ENCODE measurements at places on chromosomes 3 and 15.

- DNase-seq, result no peak
Measured at GRCh38 chr15:34757262-34757661, 2.5 kb upstream of the GJD2 start.

DNA sequence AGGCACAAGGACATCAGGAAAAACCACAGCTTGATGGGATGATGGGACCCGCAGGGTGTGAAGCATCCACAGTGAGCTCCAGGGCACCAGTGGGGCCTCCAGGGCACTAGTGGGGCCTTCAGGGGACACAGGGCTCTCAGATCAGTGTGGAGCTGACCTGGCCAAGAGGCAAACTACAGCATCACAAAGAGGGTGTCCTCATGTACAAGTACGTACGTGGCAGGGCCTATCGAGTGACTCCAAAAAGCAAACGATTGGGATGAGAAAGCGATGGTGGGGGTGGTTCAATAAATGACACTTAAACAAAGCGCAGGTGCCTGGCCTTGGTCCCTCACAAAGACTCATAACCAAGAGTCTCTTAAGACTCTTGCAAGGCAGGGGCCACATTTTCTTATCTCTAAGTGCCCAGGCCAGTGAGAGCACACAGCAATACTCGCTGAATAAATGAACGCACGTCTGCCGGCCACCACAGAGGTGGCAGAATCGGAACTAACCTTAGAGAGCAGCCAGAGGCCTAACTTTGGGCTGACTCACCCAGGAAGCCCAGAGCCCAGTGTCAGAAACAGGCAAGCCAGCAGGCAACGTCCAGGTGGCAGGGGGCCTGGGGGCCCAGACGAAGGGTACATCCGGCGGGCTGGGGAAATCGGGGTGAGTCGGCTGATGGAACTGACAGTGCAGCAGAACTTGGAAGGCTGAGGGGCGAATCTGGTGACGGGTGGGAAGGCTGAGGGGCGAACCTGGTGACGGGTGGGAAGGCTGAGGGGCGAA lies 8.7 kb downstream of the PCSK6 start:
- no peak for DNase-seq

DNA sequence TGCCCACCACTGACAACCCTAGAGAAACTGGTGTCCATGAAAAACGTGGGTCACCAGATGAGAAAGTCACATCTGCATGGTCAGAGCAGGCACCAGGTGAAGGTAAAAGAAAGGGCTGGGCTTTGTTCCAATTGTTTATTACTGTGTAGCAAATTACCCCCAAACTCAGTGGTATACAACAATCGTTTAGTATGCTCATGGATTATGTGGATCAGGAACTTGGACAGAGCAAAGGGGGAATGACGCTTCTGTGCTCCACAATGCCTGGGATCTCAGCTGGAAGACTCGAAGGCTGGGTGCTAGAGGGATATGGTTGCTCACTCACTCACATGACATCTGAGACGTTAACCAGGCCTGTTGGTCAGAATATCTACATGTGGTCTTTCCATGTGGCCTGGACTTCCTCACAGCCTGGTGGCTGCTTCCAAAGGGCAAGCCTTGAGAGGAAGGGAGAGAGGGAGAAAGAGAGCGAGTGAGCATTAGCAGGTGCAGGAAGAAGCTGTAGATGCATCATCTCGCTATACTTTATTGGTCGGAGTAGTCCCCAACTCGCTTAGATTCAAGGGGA lies 44.9 kb downstream of the LPP start:
- no peak for DNase-seq

DNA sequence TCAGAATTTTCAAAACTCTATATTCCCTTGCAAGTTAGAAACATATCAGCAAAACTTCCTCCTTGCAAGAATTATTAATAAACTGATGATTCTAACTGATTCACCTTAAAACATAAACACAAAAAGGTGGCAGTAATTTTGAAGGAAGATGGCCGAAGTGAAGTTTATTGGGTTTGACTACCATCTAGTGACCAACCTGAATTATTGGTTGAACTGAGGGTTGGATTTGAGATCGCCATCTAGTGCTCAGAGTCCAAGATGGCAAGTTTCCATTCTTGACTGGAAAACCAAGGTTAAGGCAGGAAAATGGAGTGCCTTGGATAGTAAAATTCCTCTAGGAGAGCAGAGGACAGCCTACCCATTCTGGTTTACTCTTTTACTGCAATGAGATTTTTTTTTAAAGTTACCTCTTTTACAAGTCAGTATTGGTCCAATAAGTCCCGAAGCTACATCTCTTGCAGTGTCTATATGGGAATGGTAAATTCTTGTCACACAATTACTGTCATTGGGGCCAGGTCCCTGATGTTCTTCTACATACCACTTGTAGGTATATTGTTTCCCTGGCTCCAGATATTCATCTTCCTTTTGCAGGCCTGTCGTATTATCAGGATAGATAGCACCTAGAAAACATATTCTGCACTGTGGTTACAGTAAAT lies 51.6 kb upstream of the CP start:
- peak; percentile 90 for DNase-seq

DNA sequence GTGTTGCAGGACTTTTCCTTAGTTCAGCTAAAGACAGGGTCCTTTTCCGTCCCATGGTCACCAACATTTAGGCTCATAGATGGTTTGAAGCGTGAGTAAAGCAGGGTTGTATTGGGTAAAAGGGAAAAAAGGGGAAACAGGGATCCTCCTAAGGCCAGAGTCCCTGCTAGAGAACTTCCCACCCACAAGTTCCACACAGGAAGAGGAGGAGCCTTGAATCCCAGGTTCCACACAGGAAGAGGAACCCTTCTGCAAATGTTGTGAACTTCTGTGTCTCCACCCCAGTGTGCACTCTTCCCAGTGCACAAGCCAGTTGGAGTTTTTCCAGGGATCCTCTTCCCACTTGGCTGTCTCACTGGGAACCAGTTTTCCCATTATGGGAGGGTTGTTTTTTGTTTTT lies 27.6 kb upstream of the ATP8B4 start:
- no peak for DNase-seq

DNA sequence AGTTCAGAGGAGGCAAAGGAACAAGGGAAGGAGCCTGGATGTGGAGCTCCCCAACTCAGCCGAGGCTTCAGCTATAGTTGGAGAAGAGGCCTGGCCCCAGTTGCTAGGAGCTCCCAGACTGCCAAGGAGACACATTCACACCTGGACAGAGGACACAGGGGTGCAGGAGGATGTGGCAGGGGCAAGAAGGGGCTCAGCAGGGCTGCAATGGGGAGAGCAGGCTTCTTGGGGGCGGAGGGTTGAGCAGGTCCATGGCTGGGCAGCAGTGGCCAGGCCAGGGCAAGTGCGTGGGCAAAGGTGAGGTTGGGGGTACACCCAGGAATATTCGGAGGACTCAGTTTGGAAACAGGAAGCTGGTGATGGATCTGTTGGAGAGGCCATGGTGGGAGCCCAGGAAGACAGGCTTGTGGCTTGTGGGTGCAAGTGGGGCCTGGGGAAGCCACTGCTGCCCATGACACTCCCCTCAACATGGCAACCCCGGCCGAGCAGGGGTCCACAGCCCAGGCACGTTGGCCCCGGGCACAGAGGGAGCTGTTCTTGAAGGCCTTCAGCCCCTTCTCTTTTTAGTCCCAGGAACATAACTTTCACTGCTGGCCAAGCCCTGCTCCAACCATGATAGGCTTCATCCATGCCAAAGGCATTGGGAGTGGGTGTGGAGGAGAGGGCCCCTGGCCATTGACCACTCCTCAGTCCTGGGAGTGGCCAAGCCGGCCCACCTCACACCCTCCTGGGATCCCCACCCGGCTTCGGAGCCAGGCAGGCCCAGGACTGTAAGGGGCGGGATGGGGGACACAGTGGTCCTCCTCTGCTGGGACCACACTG lies 33.3 kb downstream of the TSPAN3 start:
- no peak for DNase-seq

DNA sequence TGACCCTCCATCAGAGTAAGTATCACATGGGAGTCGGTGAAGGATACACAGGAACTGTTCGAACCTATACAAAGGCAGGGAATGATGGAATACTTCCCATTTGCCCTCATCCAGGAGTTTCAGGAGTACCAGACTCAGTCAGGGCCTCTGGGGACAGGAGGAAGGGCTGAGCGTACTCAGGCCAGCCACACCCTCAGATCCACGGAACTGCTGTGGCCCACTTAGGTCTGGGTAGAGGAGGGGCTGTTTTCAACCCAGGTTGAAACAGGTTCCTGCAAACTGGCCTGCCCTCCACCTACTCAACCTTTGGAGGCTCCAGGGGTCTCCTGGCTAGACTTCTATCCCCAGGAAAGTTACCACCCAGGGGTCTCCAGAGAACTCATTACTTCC lies 6.7 kb upstream of the IGDCC3 start:
- DNase-seq, result no peak

DNA sequence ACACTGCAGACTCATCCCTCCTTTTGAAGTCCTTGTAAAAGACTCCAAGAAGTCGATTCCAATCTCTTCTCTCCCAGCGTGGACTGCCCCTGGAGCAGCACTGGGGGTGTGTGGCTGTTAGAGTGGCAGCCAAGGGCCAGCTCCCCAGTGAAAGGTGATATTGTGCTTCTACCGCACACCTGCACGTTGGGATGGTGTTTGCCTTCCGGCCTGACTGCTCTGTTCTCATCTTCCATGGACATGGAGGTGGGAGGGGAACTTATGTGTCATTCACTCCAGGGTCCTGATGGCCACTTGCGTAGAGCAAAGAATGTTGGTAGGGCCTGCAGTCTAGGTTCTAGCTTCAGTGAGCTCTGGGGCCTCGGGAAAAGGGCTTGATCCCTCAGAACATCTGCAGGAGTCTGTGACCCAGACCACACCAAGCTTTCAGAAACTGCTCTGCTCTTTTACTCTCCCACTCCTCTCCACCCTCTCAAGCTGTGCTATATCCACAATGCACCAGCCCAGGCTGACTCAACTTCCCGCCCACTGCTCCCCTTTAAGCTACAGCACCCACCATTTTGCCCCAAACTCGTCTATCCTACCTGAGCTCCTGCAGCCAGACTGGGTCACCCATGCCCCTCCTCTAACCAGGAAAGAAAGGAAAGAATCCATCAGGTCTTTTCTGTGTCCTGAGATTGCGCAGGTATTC lies 31.3 kb downstream of the LIPC start:
- no peak for DNase-seq

Measured in fibroblast of upper back skin (primary cell).